ENCODE measurements at places on chromosomes 5 and 9.

- no peak for DNase-seq
Measured at GRCh38 chr5:167336161-167336560, 955.3 kb upstream of the WWC1 start.

DNA sequence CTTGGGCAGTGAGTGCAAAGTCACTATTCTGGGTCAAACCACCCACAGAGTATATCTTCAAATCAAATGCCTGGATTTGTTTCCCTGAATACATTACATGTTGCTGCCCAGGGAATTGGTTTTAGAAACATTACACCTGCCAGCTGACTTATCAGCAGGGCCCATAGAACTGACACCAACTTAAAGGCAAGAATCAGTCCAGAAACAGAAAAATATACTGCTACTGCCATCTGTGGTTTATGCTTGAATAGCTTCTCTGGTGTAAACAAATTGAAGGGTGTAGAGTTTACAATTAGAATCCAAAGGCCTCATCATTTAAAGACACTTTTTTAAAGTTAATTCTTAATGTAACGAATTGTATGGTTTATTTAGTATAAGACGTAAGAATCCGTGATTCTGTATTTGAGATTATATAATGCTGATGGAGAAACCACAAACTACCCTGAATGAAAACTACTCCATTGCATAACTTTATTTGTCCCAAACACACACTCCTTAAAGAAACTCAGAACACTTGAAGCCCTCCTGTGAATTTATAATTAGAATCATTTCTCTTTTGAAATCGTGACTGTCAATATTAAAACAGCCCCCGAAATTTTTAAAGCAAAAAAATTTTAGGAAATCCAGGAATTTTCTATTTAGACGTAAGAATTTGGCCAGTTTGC, 6.2 kb downstream of the NR6A1 start:
- DNase-seq, result no peak

- no peak for DNase-seq
Measured at GRCh38 chr9:76378367-76379073, 15.7 kb downstream of the RFK start.

DNA sequence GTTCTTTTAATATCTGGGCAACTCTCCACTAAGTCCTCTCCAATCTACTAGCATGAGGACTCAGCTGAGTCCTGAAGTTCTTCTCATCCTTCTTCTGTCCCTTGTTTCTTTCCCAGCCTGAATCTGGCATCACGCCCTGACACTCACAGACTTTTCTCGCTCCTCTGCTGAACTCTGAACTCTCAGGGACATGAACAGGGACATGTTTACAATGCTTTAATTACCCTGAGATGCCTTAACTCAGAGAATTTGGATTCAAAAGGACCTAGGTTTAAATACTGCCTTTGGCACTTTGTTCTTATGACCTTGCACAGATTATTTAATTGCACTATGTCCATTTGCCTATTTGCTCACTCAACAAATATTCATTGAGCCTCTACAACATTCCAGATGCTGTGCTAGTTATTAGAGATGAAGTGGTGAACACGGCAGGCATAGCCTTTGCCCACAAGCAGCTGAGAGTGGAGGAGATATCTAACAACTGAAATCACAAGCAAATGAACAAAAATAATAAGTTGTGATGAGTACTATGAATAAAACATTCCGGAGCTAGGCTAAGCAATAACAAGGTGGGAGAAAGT, 106.0 kb downstream of the ADRB2 start:
- DNase-seq, result no peak

DNA sequence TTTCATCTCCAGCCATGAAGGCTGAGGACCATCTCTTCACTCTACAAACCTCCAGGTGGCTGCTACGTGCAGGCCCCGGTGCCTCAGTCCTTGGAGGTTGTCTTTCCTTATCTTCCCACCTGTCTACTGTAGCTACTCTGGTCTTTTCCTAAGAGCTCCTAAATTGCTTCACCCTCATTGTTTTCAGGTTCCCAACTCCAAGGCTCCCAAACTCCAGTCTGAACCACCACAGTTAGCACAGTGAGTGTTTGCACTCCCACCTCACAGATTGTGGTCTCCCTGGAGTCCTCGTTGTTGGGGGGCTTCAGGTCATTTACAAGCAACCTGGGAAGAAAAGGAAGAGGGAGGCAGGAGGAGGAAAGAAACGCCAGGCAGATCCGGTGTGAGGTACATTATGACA, 85.3 kb downstream of the NSUN2 start:
- DNase-seq, result no peak

- DNase-seq, result no peak
Measured at GRCh38 chr5:72000707-72001106, 106.6 kb upstream of the MAP1B start.

DNA sequence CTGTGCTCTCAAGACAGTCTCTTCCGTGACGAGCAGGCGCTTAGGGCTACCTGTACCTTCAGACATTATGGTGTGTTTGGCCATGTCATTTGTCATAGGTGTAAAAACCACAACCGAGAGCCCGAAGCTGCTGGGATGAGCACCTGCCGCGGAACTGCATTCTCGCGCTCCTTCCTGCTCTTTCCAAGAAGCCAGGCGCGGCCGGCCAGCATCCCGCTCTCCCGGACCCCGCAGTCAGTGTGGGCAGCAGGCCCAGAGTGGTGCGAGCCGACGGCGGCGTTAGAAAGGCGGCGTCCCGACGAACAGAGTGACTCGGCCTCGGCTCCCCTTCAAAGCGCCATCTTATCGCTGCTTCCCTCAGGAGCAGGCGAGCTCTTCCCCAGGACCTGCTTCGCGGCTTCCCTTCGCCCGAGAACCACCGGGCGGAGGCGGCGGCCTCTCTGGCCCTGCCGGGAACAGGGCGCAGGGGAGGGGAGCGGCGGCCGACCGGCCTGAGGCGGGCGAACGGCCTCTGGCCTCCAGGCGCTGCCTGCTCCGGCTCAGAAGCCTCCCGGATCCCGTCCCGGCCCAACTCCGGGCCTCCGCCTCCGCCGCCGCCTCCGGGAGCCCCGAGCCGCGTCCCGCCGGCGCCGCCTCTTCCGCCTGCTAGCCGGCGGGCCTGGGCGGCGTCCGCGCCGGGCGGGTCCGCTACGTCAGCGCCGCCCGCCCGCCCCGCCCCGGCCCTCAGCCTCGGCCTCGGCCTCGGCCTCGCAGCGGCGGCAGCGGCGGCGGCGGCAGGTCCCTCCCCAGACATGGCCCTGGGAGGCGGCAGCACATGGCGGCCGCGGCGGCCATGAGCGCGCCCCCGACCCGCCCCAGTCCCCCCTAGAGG, at the start of gene FAM120A:
Gene FAM120A (plus strand): TSS at position 741 of the 871 bp plus-strand sequence. CDS start 231 bp downstream, outside the sequence.
- DNase-seq, result peak; percentile 70

DNA sequence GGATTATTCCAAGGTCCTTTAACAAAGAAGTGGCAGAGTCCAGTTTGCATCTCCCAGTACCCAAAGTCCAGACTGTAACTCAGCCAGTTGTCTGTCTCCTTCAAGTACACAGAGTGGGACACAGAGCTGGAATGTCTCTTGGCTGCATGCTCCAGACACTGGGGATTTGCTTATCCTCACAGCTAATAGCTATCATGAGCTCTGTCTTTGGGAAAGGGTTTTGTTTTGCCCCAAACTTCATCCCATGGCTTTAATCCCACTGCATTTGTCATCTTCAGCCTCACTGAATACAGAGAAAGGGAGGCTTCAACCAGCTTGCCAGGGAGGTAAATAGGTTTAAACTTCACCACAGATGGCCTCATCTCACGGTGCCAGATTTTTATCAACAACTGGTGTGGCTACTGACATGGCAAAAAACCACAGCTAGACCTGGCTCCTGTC, 412.2 kb upstream of the SLC24A2 start:
- no peak for DNase-seq

DNA sequence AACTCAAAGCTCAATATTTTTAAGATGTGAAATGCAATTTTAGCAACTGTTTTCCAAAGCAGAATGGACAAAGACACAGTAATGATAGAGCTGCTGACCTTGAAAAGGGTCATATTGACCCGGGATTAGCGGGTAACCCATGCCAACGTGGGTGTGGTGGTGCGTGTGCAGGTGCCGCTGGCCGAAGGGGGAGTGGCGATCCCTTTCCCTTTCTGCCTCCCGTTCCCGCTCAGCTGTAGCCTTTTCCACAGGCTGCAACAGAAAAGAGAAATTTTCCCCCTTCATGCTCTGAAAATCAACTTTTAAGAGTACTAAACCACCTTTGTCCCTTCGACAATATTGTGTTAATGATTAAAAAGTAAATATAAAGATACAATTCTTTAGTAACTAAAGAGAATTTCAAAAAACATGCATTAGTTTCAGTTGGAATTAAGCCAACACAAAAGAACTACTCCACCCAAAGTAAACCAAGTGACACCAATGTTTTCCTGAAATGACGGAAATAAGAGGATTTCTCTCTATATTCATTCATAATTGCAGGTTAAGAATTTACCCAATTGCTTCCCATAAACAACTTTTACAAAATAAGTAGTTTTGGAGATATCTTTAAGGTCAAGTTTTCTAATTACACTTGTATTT, 105.2 kb downstream of the ZNF608 start:
- DNase-seq, result no peak

DNA sequence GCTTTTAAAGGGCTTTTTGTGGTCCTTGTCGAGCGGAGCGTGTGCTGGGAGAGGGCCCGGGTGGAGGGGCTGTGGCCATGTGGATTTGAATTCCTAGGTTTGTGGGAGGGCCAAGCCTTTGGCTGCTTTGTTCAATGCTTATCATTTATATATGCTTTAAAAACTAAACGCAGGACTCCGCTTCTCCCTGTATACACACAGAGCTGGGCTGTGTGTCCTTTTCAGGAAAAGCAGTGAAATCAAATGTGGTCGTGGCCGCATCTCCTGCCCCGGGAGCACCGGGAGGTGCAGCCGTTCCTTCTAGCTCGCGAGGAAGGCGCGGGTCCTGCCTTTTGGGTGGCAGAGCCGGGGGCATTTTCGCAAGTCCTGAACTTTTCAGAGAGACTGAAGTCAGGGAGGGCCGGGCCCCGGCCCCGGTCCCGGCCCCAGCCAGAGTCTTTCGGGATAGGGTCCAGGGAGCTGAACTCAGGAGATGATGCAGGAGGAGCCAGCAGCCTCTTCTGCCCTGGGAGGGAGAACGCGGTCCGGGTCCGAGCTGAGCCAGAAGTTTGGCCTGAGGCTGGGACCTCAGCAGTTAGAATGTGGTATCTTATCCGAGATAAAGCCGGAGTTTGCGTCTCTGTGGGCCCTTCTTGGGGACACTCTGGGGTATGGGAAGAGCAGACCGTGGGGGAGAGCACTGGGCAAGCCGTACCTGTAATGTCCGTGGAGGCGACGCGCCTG, 158.8 kb downstream of the C9orf152 start:
- DNase-seq, result peak; percentile 38

GRCh38 chr9:129558063-129558550, 62.8 kb downstream of the C9orf50 start:
- DNase-seq, result no peak

- no peak for DNase-seq
Measured at GRCh38 chr9:93128011-93128714, 5.9 kb downstream of the NINJ1 start.

DNA sequence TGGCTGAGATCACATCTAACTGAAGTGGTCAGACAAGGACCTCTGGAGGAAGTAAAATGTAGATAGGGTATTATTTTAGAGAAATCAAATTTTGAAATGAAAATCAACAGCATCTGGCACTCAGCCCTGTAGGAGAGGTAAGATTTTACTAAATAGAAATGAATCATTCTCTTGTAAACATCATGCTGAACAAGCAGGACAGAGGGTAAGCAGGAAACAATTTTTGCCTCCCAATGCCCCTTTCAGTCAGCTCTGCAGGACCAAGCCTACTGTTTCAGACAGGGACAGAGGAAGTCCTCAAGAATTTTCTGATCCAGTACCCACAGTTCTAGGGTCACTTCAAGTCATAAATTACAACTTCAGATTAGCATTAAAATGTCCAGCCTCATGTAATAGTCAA, 190.1 kb downstream of the ESM1 start:
- DNase-seq, result no peak

GRCh38 chr5:103589776-103590175, 27.2 kb upstream of the NUDT12 start:
- DNase-seq, result no peak

- no peak for DNase-seq
Measured at GRCh38 chr5:123283031-123283430, 140.2 kb downstream of the CEP120 start.

- DNase-seq, result no peak
Measured at GRCh38 chr5:143263272-143263810, 140.1 kb downstream of the NR3C1 start.

DNA sequence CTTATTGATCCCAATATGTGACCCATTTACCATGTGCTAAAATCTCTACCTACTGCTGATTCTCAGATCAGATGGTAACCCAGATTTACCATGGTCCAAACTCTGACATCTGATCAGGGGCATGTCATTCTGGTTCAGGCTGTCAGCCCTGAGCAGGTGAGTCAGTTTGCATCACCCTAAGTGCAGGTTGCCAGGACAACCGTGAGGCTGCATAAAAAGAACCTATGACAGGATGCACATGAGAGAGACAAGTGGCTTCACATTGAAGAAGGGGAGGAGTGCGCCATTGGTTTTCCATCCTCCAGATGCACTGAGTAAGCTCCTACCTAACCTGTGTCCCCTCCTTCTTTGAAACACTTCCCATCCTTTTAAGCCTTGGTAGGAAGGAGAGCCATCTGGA, 801 bp upstream of the PRSS3 start:
- DNase-seq, result no peak

DNA sequence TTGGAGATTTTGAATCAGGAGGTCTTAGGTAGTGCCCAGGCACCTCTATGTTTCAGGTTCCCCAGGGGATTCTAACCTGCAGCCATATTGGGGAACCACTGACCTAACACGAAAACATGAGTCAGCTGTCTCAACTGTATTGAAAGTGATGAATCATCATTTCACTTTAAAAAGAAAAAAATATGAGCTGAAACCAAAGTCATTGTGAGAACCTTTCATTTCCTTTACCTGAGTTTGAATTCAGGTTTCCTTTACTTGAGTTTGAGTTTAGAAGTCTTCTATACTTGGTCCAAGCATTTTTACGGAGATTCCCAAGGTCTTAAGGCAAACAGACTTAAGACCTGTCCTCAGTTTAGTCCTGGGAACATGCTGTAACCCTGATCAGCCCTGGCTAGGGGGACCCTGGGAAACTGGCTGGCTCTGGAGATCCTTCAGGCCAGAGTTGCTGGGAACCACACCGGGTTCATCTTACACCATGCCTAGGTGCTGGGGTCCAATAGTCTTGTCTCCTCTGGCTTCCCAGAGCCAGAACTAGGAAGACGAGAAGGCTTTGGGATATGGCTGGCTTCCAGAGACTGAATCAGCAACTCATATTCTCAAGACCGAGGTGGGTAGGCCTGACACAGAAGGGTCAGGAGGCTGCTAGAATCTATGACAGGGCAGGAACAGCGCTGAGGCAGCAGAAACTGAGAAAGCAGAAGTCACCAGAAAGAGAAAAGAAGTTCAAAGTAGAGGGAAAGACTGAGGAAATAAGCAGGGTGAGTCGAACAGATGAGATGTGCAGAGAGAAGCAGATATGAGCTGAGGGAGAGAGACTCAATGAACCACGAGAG, 16.4 kb upstream of the PDCD1LG2 start:
- peak; percentile 38 for DNase-seq

Measured in activated CD4-positive, alpha-beta T cell treated with anti-CD3 and anti-CD28 coated beads, Interleukin-2, amount 50 U/mL, for 48 hours (primary cell).